ENCODE measurements at places on chromosomes 12 and 14.

DNA sequence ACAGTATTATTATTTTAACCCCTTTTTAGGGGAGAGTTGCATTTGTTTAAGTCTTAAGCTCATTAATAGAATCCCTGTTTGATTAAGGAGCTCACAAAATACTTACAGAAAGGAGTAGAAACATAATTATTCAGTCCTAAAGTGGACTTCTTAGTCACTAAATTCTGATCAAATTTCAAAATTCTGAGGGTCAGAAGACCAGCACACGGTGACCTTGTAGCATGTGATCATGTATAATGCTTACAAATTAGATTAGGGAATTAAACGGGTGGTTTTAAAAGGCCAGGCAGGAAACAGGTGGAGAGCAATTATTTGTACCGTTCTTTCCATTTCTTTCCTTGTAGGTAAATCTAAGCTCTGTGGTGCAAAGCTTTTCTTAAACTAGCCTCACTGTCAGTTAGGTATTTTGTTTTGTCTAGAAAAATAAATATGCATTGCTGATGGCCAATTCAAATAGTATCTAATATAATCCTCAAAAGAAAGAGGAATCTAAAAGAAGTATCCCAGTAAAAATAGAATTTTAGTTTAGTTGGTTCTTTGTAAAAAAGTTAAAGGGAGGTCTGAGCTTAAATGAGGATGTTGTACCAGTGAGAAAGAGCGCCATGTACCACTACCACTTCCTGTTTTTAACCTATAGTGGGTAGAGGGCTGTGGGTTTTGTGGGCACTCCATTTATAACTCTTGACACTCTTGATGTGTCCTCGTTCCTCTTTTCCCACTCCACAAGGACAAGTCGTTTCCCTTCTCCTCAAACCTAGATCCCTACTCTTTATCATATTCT, 51.1 kb downstream of the SLC38A1 start:
- peak; percentile 96 for DNase-seq

GRCh38 chr14:104864267-104865080, 594 bp upstream of the CEP170B start:
- DNase-seq, result peak; percentile 1

GRCh38 chr12:42857106-42857505, 267.6 kb upstream of the PRICKLE1 start:
- DNase-seq, result no peak

DNA sequence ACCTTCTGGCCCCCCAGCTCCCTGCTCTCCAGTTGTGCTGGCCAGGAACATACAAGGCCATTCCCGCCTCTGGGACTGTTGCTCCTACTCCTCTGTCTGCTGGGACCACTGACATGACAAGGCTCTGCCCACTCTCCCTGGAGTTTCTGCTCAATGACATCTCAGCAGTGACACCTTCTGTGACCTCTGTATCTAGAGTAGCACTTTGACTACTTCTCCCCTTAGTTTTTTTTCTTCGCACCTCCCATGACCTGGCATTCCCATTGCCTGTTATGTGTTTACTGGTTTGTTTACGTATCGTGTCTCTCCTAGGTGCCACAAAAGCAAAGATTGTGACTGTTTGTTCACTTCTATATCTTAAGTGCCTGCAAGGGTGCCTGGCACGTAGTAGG, 40.1 kb upstream of the TMEM263 start:
- no peak for DNase-seq

GRCh38 chr12:14403711-14404196, 38.3 kb downstream of the ATF7IP start:
- DNase-seq, result no peak

DNA sequence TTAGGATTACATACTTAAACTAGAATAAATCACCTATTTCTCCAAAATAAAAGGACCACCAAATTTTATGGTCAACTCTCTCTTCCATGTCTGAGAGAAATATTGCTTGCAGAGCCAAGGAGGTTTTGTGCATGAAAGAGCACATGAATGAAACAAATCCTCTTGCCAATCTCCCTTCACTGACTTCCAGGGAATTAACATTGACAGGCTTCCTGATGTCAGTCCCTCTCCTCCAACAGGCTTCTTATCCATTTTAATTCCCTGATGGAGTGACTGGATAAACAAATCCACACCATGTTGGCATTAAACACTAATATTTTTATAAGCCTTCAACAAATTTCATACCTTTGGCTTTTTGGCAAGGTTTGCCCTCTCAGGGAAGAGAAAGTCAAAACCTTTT, 45.3 kb upstream of the CNTN1 start:
- DNase-seq, result no peak

DNA sequence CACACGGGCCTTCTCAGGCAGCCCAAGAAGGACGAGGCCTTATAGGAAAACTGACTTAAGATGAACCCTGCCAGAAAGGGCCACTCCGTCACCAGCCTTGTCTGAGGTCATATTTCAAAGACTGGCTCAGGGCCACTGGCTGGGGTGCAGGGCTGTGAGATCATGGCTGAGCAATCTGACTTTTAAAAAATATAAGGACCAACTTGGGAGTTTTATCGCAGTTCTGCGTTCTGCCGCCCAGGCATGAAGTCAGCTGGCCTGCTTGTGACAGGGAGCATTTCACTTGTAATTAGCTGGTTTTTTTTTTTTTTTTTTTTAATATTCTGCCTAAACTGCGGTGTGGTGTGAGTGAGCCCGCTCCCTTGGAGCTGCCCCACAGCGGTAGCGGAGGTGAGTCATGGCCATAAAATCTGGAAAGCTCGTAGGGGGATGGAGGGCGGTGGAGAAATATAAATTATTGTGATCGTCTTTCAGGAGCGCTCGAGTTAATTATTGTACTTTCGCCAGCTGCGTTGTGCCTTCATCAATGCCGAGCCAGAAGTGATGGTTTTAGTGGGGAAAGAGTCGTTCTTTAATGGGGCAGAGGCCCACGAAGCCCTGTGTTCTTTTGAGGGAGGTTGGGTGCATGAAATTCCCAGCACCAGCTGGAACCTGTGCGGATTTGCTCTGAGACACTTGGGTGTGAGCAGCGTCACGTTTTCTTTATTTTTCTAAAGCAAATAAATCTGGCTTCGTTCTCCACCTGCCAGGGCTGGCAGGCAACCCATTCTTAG, 231.9 kb downstream of the C12orf75 start:
- no peak for DNase-seq

DNA sequence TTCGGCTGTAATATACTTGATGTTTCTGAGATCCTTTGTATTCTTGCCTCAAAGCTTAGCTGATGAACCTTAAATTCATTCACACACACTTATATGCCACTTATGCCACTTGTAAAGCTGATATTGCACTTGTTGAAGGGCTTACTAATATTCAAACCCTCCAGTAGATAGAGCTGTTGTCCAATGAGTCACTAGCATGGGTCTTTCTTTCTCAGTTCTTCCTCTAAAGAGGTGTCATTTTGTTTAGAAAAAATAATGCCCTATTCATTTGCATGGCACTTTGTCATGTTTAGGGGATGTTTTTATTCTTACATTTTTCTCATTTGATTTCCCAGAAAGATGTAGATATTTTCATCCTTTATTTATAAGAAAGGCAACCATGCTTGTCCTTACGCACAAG, 56.4 kb downstream of the MON2 start:
- peak; percentile 22 for DNase-seq

- no peak for DNase-seq
Measured at GRCh38 chr14:71212093-71212492, 304.8 kb downstream of the PCNX1 start.

GRCh38 chr12:96635844-96636243, 146.5 kb downstream of the CFAP54 start:
- DNase-seq, result no peak

GRCh38 chr14:102795060-102795925, 18.0 kb downstream of the TRAF3 start:
- DNase-seq, result peak; percentile 77

- DNase-seq, result no peak
Measured at GRCh38 chr14:61462566-61463193, 141.3 kb downstream of the PRKCH start.

DNA sequence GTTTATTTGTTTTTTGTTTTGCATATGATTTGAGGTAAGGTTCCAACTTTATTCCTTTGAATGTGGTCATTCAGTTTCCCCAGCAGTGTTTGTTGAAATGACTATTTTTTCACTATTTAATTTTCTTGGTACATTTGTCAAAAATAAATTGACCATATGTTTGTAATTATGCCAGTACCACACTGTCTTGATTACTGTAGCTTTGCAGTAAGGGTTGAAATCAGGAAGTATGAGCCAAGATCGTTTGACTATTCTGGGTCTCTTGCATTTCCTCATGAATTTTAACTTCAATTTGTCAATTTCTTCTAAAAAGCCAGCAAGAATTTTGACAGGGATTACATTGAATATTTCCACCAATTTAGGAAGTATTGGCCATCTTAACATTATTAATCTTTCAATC, 199.3 kb upstream of the PPFIA2 start:
- no peak for DNase-seq
